ENCODE measurements at places on chromosomes 1 and 21. TPM values are rescaled to one million over a fixed set of nuclear protein-coding genes. Genes with fewer than 3 reads are reported as not detected.

DNA sequence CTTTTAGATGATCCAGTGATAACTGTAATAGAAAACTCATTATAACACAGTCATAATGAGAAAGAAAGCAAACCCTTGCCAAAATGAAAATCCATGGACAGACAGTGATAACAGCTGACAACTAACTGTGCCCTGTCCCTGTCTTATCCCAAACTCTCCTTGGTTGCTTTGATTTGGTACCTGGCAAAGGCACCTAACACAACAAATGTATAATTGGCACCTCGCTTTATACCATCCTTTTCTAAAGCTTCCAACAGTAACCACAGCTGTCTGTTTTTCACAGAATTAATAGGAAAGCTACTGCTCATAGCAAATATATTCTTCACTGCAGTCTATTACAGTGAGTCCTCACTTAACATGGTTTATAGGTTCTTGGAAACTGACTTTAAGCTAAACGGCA lies 118.4 kb upstream of the KRTAP19-8 start:
- DNase-seq, result no peak

Gene SEC16B
- total RNA-seq, result not detected

DNA sequence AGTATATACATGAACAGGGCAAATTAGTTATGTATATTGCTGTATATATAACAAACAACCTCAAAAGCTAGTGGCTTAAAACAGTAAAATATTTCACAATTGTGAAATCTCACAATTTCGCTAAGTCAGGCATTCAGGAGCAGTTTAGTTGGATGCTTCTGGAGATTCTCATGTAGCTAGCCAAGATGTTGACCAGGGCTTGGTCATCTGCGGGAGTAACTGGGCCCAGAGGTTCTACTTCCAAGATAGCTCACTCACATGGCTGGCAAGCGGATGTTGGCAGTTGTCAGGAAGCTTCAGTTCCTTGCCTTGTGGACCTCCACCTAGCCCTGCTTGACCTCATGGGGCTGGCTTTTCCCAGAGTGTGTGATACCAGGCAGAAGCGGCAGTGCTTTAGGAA lies 95.6 kb downstream of the TTC3 start:
- no peak for DNase-seq

- no peak for DNase-seq
Observed at GRCh38 chr1:94286864-94287437, 49.6 kb upstream of the ARHGAP29 start.

DNA sequence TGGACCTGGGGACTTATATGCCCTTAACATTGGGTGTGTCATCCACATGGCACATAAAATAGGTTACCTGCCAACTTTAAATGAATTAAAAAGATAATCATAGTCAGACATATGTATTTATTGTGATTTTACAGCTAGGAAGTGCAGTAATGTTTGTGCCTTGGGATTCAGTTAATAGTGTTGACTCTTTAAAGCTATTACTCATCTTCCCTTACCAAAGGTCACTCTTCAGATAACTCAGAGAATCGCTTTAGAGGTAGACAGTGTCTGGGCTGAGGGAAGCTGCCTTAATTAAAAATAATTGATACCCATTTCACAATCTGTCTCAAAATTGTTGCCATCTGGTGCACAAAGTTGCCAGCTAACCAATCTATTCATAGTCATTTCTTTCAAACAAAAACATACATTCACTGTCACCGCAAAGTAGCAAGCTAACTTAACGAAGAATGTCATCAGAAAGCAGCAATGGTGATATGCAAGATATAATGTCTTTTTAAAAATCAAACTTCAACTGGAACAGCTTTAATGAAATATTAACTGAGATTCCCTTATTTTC lies 3.0 kb upstream of the KRTAP15-1 start:
- DNase-seq, result no peak

DNA sequence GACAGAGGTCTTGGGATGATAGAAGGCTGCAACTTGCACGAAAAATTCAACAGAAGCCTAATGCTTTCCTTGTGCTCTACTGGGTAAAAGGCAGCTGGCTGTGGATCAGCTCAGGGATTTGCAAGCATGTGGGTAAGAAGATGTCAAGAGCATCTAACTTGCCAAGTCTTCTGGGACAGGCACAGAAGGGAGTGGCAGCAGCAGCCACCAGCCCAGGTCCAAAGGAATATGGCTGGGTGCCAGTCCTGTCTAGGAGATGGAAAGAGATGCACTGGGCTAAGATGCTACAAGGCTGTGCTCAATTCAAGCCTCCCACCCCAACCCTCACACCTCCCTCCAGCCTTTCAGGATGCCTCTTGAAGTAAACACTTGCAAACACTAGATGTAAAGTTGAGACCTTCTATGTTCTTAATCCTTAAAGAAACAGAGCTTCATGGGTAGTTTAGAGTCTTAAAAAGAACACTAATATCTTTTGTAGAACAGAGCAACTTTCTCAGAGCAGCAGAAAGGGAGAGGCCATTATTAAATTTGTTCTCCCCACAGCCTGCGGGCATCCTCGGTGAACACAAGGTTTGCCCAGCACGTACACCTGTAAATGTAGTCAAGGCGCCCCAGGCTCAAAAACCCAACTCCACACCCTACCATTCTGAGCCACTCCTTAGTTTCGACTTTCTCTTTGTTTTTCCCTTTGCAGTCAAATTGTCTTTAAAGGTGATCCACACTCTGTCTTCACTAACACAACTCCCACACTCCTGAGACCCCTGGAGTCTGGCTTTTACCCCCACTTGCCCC lies 64.6 kb upstream of the BCAR3 start:
- no peak for DNase-seq

DNA sequence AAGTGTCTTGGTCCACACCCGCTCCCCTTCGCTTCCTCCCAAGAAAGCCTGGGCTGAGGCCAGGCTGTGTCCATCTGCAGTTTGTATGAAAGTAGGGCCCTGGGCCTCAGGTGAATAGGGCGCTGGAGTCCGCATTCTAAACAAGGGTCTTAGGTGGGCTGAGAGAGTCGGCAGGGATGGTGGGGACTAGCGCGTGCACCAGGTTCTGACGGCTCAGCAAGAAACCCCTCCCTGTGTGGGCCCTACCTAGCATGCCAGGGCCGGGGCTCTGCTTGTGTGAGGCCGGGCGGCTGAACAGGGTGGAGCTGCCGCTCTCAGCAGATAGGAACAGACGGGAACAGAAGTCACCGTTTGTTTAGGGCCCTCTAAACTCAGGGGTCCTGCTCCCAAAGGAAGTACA lies 1.7 kb downstream of the ACTRT2 start:
- DNase-seq, result no peak

GRCh38 chr1:104768466-104768865 lies 1018.8 kb downstream of the AMY1C start:
- no peak for DNase-seq

Gene DESI2
- 22.8 TPM for total RNA-seq

DNA sequence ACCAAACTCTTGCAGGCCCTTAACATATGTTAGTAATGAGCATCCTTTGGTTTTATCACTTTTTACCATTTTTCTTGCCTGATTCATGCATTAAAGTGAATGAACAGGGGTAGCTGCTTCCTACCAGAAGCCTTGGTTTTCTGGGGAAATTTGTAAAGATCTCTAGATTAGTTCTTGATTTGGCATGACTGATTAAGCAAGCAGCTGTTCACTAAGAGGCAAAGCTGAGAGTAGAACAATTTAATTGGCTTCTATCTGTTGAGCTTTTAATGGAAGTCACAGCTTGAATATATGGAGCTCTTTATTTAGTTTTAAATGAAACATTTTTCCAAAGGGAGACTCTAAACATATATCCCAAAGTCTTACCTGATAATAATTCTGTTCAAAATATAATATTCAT lies 23.6 kb downstream of the TLCD4 start:
- no peak for DNase-seq
